ENCODE measurements at places on chromosomes 16 and 17.

DNA sequence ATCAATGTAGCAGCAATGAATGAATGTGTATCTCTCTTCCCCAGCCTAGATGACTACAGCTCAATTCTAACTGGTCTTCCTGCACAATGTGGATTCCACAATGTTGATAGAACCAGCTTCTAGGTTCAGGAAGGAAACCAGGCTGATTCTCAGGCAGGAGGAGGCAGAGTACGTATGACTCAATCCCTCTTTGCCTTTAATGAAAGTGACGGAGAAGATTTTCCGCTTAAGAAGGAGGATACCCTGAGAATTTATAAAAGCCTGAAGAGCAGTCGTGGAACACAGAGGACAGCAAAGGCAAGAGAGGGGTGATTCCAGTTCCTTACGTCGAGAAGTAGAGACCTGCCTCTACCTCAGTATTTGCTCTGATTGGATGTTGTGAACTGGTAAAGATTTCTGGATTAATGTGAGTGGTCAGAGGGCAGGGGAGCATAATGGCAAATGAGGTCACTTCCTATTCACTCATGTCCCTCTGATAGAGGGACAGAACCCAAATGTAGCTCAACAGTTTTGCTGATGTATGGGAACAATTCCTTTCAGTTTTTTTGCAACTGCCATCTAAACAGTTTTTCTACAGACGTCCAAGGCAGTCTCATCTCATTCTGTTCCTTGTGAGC, 15.0 kb upstream of the SLC16A11 start:
- no peak for DNase-seq

DNA sequence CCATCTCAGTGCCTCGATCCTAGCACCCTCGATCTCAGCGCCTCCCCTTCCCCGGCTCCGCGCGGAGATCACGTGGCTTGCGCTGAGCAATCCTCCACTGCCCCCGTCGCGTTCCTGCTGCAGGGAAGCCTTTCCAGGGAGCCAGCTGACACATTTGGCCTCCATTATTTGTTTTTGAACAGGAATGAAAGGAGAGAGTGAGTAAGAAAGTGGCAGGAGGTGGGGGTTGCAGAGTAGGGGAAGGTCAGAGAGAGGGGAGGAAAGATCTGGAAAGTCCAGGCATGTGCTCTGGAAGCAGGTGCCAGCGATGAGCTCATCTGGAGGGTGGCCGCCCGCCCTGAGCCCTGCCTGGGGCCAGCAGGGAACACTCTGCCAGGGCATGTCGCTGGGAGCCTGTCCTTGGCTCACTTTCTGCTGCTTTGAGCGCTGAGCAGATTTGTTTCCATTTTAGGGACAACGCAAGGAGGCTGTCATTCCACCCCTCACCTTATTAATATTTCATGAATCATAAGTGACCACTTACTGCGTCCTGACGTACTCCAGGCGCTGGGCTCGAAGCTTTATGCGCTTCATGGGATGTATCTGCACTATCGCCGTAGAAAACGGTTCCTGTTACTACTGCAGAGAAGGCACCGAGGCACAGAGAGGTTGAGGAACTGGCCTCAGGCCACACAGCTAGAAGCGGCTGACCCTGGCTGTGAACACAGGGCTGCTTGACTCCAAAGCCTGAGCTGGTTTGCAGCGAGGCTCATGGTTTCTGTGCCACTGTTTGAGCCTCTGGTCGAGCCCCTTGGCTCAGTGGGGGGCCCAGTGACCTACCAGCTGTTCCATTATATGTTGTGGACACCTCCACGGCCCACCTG, 283.1 kb downstream of the SEC14L1 start:
- DNase-seq, result no peak

DNA sequence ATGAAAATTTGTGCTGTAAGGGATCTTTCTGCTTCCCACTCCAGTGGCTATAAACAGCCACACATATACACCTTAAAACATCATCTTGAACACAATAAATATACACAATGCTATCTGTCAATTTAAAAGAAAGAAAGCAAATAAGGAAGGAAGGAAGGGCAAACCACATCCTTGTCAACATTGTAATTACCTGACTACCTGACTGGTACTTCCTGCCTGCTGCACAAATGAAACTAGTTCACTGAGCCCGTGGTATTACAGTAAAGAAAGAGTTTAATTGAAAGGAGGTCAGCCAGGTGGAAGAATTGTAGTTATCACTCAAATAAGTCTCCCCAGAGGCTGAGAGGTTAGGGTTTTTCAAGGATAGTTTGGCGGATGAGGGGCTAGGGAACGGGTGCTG, 344.4 kb upstream of the ASIC2 start:
- DNase-seq, result no peak

GRCh38 chr17:34665819-34666763, 86.7 kb downstream of the TMEM132E start:
- no peak for DNase-seq

- no peak for DNase-seq
These were observed 1.1 kb downstream of the EPOP start for GRCh38 chr17:38673707-38674013.

GRCh38 chr16:50173316-50173715, 20.2 kb downstream of the TENT4B start:
- DNase-seq, result no peak

- no peak for DNase-seq
These were observed 99.7 kb downstream of the VPS53 start for GRCh38 chr17:614653-615546.

DNA sequence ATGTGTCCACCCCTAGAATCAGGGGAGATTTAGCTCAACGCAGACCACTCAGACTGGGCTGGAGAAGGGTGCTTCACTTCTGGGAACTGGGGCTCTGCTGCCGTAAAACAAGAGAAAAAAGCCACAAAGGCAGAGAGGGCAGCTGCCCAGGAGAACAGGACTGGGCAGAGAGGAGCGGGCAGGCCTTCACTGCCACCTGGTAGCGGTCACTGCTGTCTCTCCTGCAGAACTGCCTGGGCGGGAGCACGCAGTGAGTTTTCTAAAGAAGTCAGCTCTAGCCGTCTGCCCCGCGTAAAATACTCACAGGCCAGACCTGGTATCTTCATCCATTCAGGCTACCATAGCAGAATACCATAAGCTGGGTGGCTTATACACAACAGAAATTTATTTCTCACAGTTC, 103.8 kb downstream of the AMFR start:
- no peak for DNase-seq

DNA sequence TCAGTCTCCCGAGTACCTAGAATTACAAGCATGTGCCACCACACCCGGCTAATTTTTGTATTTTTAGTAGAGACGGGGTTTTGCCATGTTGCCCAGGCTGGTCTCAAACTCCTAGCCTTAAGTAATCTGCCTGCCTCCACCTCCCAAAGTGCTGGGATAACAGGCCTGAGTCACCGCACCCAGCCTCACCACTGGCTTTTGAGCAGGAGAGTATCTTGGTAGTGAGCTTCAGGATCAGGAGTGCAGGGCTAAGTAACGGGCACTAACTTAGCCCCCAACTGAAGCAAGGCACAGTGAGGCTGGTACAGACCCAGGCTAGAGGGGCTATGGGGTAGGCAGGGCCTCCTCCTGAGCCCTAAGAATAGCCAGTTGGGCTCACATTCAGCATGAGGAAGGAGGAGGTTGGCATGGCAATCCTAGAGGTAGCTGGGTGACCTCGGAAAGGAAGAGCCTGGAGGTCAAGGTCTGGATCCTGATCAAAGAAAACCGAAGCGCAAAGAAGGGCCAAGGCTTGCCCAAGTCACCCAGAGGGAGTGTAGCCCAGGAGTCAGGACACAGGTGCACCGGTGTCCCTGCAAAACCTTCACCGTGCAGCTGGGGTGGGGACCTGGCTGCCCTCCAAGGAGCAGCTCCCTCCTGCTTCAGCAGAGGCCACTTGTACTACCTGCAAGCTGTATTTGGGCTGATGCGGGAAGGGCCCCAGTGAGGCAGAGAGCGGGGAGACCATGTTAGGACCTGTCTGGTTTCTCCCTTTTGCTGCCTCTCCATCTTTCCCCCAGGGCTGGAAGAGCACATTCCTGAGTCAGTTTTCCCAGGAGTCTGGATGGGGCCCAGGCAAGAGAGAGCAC, 1.3 kb upstream of the ADGRG5 start:
- no peak for DNase-seq

Data from NCI-H1048 (cell line).